Astrocyte of the hippocampus (primary cell): ENCODE measurements at places on chromosomes 3 and 15.

DNA sequence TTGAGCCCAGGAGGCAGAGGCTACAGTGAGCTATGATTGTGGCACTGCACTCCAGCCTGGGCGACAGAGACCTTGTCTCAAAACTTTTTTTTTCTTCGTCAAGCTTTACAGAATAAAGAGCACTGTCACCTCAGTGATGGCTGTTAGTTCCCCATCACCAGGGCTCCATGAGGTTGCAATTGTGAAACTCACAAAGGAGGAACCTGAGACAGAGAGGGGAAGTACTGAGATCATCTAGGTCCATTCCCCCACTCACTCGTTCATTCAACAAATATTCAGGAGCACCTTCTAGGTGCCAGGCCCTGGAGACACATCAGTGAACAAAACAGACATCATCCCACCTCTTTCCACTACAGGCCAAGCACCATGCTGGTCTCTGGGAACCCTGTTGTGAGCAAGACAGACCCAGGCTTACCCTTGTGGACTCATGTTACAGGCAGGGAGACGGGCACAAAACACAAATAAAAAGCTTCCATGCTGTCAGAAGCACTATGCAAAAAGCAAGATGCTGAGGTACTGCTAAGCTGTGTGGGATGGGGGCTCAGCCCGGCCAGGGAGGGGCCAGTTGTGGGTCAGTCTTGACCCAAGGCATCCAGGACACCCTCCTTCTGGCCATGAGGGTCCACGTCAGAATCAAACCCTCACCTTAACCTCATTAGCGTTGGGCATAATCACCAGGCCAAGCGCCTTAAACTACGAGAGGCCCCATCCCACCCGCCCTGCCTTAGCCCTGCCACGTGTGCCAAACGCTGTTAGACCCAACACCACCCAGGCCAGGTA is 2.1 kb upstream of the RHO start:
- DNase-seq, result no peak

GRCh38 chr15:100433304-100433703 is 91.5 kb upstream of the ADAMTS17 start:
- DNase-seq, result no peak

DNA sequence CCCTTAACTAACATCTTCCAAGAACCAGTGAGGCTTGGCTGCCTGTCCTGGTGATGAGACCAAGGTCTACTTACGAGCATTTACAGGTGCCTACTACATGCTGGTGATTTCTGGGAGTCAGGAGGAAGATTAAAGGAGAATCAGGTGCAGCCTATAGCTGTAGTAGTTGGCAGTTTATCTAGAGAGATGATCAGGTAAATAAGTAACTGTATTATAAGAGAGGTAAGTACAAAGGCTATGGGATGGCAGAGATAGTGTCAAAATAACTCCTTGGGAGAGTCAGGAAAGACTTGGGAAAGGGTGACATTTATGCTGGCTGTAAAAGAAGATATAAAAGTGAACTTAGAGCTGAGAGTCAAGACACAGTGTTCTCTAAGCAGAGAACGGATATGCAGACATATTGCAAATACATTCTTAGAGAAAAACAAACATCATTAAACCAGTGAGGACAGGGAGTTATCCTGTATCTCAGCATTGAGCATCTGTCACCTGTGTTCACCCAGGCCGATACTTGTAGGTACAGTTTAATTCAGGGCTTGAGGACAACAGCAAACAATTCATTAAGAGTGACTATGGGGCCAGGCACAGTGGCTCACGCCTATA is 49.7 kb upstream of the ACP3 start:
- DNase-seq, result no peak

DNA sequence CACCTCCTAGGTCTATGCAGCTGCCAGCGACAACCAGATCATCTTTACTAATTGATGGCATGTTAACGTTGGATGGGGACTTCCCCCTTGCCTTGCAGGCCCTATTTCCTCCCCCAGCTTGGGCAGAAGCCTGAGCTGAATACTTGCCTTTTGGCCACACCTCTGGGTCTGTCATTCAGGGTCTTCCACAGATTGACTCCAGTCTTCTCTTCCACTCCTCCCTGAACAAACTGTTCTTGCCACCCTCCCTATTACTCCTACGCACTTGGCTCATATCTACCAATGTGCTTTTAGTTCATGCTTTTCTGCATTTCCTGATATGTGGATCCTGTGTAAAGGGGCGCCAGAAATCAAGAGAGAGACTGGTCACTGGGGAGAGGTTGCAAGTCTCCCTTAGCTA is 73.5 kb downstream of the DNASE1L3 start:
- DNase-seq, result no peak

GRCh38 chr3:46998121-46998851 is 18.8 kb downstream of the NBEAL2 start:
- peak; percentile 76 for DNase-seq

GRCh38 chr3:46702246-46703012 is 1.2 kb downstream of the TMIE start:
- no peak for DNase-seq

- no peak for DNase-seq
These were observed 965.3 kb downstream of the ROBO1 start for GRCh38 chr3:78802562-78802930.

DNA sequence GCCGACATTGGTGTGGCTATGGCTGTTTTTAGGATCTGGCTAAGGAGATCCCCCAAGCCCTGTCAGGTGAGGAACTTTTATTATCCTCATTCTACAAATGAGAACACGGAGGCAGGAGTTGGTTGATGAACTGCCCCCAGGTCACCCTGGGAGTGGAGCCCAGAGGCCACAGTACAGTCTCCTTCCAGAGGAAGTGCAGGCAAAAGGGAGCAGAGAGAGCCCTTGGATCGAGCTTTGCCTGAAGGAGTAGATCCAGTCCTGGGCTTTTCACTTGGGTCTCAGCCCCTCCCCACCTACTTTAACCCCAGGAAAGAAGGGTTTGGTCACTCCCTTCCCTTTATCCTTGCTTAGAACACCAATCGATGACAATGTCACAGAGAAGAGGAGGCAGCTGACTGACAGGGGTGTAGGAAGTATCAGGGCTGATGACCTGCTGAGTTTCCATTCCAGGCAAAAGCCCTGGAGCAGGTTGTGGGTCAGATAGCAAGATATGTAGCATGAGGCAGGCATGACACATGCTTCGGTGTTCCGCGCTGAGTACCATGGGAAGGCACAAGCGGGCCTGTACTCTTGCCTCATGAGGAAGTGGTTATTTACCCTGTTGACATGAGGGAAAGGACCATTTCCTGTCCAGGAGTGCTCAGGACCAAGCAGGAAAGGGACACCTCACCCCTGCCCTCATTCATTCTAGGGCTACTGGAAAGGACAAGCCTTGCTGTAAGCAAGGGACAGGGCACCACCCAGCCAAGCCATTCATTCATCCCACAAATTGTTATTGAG is 5.8 kb upstream of the PLA2G4D start:
- DNase-seq, result no peak

GRCh38 chr3:21876782-21877181 is 125.8 kb upstream of the ZNF385D start:
- no peak for DNase-seq

- DNase-seq, result no peak
These were observed 213.9 kb upstream of the UMPS start for GRCh38 chr3:124516333-124516732.

GRCh38 chr3:181455276-181455675 is 256.4 kb upstream of the SOX2 start:
- peak; percentile 7 for DNase-seq

GRCh38 chr15:57090496-57090859 is 172.0 kb downstream of the TCF12 start:
- DNase-seq, result no peak

DNA sequence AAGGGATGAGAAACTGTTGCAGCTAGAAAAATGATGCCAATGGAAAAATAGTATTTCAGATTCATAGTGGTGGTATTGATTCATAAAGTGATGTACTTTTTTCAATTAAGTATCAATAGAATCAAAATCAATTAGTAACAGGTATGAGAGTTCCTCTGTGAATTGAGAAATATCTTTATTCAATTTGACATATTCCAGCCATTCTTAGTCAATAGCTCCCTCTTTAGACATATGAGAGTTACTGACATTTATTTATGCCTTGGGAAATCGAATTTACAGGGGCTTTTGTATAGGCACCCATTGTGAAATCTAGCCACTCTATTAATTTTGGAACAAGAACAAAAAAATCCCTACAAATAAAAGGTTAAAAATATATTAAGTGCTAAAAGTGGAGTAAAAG is 386.9 kb upstream of the CNTN3 start:
- DNase-seq, result peak; percentile 15

GRCh38 chr3:184378651-184379357 is 797 bp upstream of the THPO start:
- DNase-seq, result no peak

DNA sequence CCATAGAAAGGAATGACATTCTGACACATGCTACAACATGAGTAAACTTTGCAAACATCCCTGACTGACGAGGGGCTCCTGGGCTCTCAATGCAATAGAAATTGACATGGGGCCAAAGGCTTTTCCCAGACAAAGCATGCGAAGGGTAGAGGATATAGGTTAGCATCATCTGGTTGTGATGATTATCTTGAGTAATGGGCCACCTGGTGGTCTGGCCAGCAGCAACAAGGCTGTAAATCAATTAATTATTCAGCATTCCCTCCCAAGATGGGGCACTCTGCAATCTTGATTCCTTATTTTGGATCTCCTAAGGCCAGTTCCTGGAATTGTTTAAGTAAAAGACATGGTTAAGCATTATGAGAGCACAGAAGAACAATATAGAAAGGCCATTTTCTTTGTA is 99.2 kb downstream of the AGBL1 start:
- DNase-seq, result no peak

DNA sequence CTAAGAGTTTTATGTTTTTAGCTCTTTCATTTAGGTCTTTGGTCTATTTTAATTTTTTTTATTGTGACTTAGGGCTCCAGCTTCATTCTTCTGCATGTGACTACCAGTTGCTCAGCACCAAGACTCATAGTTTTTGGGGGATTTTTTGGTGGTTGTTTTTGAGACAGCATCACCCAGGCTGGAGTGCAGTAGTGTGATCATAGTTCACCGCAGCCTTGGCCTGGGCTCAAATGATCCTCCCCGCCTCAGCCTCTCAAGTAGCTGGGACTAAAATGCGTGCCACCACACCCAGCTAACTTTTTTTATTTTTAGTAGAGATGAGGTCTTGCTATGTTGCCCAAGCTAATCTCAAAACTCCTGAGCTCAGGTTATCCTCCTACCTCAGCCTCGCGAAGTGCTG is 19.4 kb downstream of the CDV3 start:
- no peak for DNase-seq
